NCI-H1092 treated with DMSO at 0.1 percent for 48 hours (cell line): ENCODE measurements at places on chromosomes 1 and 21.

DNA sequence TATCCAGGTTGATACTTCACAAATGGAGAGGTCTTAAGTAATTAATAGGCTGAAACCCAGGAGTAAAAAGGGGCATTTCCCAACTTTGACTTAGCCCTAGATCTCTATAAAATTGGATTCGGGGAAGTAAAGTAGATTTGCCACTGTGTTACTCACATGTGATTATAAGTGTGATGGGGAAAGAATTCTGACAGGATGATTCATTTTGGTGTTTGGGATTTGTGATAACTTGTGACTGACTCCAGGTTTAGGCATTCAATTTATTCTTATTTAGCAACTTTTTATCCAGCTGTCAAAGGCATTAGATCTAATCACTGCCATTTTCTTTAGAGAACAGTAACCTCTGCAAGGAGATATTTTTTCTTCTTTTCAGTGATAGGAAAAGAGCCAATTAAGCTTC lies 175.5 kb downstream of the ASTN1 start:
- DNase-seq: no peak

DNA sequence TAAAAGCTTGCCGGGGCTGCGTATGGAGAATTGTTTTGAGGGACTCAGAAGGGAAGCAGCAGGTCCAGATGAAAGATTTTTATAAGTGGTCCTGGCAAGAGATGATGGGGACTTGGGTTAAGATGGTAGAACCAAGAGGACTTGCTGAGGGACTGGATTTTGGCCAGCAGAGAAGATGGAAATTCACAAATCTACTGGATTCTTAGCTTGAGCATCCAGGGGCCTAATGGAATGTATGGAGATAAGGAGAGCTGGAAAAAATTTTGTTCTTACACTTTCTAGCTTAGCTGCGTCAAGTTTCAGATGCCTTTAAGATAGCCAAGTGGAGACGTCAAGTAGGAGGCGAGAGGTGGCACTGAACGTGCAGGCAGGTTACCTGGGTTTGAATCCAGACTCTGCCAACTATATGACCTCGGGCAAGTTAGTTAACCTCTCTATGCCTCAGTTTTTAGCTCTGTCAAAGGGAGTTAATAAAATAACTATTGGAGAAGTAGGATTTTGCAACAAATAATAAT lies 3.4 kb upstream of the RBP7 start:
- DNase-seq: no peak

- no peak for DNase-seq
Measured at GRCh38 chr1:160167580-160167979, 16.2 kb downstream of the ATP1A4 start.

- no peak for DNase-seq
Measured at GRCh38 chr1:168581817-168582572, 5.6 kb downstream of the XCL1 start.
